ENCODE measurements at places on chromosomes 1 and 21. TPM values are rescaled to one million over a fixed set of nuclear protein-coding genes. Genes with fewer than 3 reads are reported as not detected.

DNA sequence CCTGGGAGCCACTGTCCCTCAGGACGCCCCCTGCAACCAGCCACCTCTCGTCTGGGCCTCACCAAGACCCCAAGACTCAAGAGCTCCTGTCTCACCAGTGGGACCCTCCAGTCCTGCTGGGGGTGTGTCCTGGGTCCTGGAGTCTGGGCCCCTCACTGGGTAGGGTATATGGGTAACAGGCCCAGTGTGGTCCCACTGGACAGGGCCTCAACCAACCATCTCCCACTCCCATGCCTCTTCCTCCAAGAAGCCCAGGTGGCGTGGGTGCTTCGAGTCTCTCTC lies 725 bp upstream of the VWA1 start:
- no peak overlapping the region for H3K27ac ChIP-seq
- peaks cover 11% of the 10 kb centered on the region for H3K4me1 ChIP-seq
- H3K36me3 ChIP-seq, result no peaks in the 10 kb centered on the region
- peaks cover 25% of the 10 kb centered on the region for H3K27me3 ChIP-seq
- DNase-seq, result no peak
- peak overlapping the region; percentile 50 for H3K4me3 ChIP-seq

- no peak overlapping the region for H3K4me3 ChIP-seq
- DNase-seq, result no peak
- no peaks in the 10 kb centered on the region for H3K4me1 ChIP-seq
- no peaks in the 10 kb centered on the region for H3K36me3 ChIP-seq
Observed at GRCh38 chr1:62712336-62713243, 24.4 kb upstream of the DOCK7 start.

- peak; percentile 60 for DNase-seq
- H3K4me3 ChIP-seq, result peak overlapping the region; percentile 24
- H3K27me3 ChIP-seq, result peaks cover 3% of the 10 kb centered on the region
- peaks cover 8% of the 10 kb centered on the region for H3K36me3 ChIP-seq
- H3K27ac ChIP-seq, result peak overlapping the region; percentile 76
Observed at GRCh38 chr1:247906504-247907047, 11.2 kb downstream of the OR2W3 start.

- H3K27ac ChIP-seq, result no peak overlapping the region
- no peaks in the 10 kb centered on the region for H3K27me3 ChIP-seq
- H3K36me3 ChIP-seq, result peaks cover 22% of the 10 kb centered on the region
- no peak for DNase-seq
- H3K4me1 ChIP-seq, result peaks cover 20% of the 10 kb centered on the region
Observed at GRCh38 chr1:67690411-67690810, 5.4 kb downstream of the GADD45A start.

DNA sequence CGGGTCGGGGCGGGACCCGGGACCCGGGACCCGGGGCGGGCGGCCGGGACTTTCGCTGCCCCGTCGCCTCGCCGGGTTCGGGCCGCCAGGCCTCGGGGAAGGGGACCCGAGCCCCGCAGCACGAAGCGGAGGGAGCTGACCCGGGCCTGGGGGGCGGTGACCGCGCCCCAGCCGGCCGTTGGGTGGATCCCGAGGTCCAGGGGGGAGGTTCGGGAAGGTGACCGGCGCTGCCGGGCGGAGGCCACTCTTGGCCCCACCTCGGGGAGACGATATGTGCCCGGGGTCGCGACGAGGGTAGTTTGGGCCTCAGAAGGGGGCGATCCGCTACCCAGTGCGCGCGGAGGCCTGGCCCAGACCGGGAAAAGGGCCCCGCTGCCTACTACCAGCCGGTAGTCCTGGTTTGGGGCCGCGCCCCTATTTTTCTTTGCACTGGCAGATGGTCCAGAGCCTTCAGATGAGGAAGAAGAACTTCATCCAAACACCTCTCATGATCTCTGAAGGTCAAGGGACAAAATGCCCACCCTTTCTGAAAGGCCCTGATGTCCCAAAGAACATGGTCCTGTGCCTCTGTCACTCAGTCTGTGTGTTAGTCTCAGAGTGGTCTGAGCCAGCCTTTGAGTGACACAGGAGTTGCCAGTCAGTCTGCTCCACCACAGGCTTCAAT lies 766 bp downstream of the AGO4 start:
- no peak overlapping the region for H3K27ac ChIP-seq
- peak overlapping the region; percentile 76 for H3K4me3 ChIP-seq
- peaks cover 1% of the 10 kb centered on the region for H3K36me3 ChIP-seq
- peaks cover 35% of the 10 kb centered on the region for H3K4me1 ChIP-seq
- no peaks in the 10 kb centered on the region for H3K27me3 ChIP-seq
- peak; percentile 48 for DNase-seq

DNA sequence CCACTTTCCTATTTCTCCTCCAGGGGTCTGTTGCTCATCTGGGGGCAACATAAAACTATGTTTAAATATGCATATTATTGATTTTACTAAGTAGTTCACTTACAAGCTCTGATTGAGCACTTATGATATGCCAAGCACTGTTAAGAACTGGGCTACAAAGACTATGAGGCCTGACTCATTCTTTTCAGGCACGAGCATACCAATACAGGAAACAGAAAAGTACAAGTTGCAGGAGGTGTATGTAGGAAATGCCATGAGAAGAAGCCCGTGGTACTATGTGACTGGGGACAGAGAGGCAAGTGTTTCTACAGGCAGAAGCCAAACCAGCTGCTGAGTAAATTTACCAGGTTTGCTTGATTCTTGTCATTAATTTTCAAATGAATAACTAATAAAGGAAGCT lies 120.4 kb upstream of the PTGFR start:
- no peak for DNase-seq
- H3K27me3 ChIP-seq, result peaks cover 4% of the 10 kb centered on the region
- H3K4me3 ChIP-seq, result no peak overlapping the region
- H3K4me1 ChIP-seq, result no peaks in the 10 kb centered on the region
- no peak overlapping the region for H3K27ac ChIP-seq
- H3K36me3 ChIP-seq, result no peaks in the 10 kb centered on the region

Gene THEM5
- total RNA-seq, result not detected

- H3K27ac ChIP-seq, result no peak overlapping the region
- H3K4me1 ChIP-seq, result no peaks in the 10 kb centered on the region
- peaks cover 16% of the 10 kb centered on the region for H3K27me3 ChIP-seq
- H3K36me3 ChIP-seq, result peaks cover 13% of the 10 kb centered on the region
- DNase-seq, result no peak
- no peak overlapping the region for H3K4me3 ChIP-seq
Observed at GRCh38 chr1:197139169-197139568, 7.3 kb downstream of the ASPM start.

- H3K4me3 ChIP-seq, result no peak overlapping the region
- H3K27ac ChIP-seq, result no peak overlapping the region
- H3K36me3 ChIP-seq, result peaks cover 2% of the 10 kb centered on the region
- no peak for DNase-seq
Observed at GRCh38 chr21:26007951-26008498, 162.5 kb downstream of the APP start.

DNA sequence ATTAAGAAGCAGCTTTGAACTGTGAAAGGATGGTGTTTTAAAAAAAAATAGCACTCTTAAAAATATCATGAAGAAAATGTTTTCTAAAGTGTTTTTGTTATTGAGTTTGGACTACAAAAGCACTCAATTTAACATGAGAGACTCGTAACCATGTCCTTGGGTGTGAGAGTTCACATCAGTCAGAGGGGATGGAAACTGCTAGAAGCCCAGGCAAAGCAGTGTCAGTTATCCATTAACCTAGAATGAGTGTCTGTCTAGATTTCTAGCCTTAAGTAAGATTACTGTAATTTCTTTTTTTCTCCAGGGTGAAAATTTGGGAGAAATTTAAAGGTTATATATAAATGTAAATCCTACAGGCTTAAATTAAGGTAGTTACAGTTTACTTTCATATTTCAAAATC lies 31.7 kb downstream of the SLC5A9 start:
- no peak overlapping the region for H3K27ac ChIP-seq
- no peak overlapping the region for H3K4me3 ChIP-seq
- no peak for DNase-seq

- no peaks in the 10 kb centered on the region for H3K4me1 ChIP-seq
- H3K36me3 ChIP-seq, result peaks cover 4% of the 10 kb centered on the region
- H3K27me3 ChIP-seq, result no peaks in the 10 kb centered on the region
- no peak for DNase-seq
- H3K27ac ChIP-seq, result no peak overlapping the region
- no peak overlapping the region for H3K4me3 ChIP-seq
Observed at GRCh38 chr1:15718199-15718601, 17.9 kb upstream of the SLC25A34 start.

Gene PADI3
- total RNA-seq, result not detected

DNA sequence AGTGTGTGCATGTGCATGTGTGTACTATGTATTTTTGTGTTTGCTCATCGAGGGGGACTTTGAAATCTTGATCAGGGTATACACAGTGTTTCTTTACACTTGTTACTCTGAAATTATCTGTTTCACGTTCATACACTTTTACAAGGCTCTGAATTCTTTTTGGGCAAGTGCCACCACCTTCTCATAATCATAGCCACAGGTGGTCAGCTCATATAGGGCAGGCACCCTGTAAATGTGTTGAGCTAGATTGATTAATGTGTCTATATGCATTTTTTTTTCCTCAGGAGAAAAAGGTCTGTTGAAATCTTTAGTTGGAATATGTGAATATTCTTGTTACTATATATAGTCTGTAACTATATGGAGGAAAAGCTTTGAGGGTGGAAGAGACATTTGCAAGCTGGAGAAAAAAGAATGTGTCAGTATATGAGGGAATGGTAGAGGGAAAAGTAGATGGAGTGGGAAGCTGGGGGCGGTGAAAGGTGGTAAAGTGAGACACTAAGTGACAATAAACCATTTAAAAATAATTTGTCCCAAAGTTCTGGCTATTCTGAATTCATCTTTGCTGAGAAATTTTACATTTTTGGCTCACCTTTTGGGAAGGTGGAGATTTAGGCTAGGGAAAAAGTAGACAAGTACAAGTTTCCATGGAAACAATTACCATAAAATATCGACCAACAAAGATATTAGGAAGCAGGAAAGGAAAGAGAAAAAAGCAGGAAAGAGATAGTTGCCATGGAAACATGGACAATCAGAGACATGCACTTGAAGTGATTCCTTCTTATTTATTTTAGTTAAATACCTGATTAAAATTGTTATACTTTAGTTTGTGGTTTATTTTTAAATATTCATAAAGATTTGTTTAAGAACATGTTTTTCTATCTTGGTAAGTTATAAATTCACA lies 277.5 kb downstream of the PDE4B start:
- no peak for DNase-seq
- H3K4me1 ChIP-seq, result no peaks in the 10 kb centered on the region
- H3K4me3 ChIP-seq, result no peak overlapping the region
- no peak overlapping the region for H3K27ac ChIP-seq

GRCh38 chr1:103448560-103448959 lies 76.9 kb upstream of the RNPC3 start:
- H3K27ac ChIP-seq, result no peak overlapping the region
- H3K4me1 ChIP-seq, result peaks cover 12% of the 10 kb centered on the region
- DNase-seq, result no peak

Gene GIPC2
- 0.10 TPM for total RNA-seq

DNA sequence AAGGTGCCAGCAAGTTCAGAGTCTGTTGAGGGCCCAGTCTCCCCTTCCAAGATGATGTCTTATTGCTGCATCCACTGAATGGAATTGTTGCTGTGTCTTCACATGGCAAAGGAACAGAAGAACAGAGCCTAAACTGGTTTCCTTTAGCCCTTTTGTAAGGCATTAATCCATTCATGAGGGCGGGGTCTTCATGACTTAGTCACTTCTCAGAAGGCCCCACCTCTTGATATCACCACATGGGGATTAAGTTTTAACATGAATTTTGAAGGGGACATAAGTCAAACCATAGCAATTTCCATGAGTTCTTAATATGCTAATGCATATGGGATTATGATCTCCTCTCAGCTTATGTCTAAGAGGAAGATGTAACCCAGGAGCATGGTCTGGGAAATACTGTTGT lies 182.9 kb downstream of the LRRC7 start:
- H3K4me1 ChIP-seq, result no peaks in the 10 kb centered on the region
- H3K4me3 ChIP-seq, result no peak overlapping the region
- no peak for DNase-seq
- no peaks in the 10 kb centered on the region for H3K36me3 ChIP-seq

Gene FHAD1
- total RNA-seq, result not detected

Gene ZNF648
- total RNA-seq, result not detected

Gene KRTAP21-2
- not detected for total RNA-seq

- peaks cover 3% of the 10 kb centered on the region for H3K36me3 ChIP-seq
- no peak overlapping the region for H3K27ac ChIP-seq
- DNase-seq, result peak; percentile 11
- peaks cover 4% of the 10 kb centered on the region for H3K4me1 ChIP-seq
- no peak overlapping the region for H3K4me3 ChIP-seq
Observed at GRCh38 chr1:84103197-84103992, 40.7 kb upstream of the PRKACB start.

Gene IGSF9
- not detected for total RNA-seq

GRCh38 chr1:213251972-213252371 lies 200.9 kb downstream of the RPS6KC1 start:
- no peak for DNase-seq
- H3K36me3 ChIP-seq, result peaks cover 4% of the 10 kb centered on the region
- no peak overlapping the region for H3K4me3 ChIP-seq
- no peaks in the 10 kb centered on the region for H3K27me3 ChIP-seq
- H3K27ac ChIP-seq, result no peak overlapping the region

Gene AP4B1
- total RNA-seq, result 40.2 TPM

DNA sequence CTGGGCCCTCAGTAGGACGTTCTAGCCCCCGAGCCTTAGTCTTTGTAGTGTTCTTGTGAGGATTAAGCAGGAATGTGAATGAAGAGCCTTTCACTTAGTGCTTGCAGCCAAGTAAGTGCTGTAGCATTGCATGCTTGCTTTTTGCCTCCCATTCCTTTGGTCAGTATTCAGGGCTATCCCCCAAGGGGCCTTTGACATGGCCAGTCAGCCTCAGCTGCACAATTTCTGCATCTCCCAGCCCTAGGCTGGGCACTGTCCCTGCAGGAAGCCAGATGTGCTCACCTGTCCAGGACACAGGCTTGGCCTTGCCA lies 30.5 kb downstream of the SOX13 start:
- H3K36me3 ChIP-seq, result peaks cover 1% of the 10 kb centered on the region
- no peak for DNase-seq
- peaks cover 19% of the 10 kb centered on the region for H3K4me1 ChIP-seq
- H3K27ac ChIP-seq, result no peak overlapping the region
- peaks cover 6% of the 10 kb centered on the region for H3K27me3 ChIP-seq
- H3K4me3 ChIP-seq, result no peak overlapping the region

- H3K27me3 ChIP-seq, result no peaks in the 10 kb centered on the region
- H3K4me3 ChIP-seq, result no peak overlapping the region
- H3K36me3 ChIP-seq, result no peaks in the 10 kb centered on the region
- no peaks in the 10 kb centered on the region for H3K4me1 ChIP-seq
- no peak overlapping the region for H3K27ac ChIP-seq
Observed at GRCh38 chr21:20570824-20571232, 427.4 kb upstream of the NCAM2 start.

DNA sequence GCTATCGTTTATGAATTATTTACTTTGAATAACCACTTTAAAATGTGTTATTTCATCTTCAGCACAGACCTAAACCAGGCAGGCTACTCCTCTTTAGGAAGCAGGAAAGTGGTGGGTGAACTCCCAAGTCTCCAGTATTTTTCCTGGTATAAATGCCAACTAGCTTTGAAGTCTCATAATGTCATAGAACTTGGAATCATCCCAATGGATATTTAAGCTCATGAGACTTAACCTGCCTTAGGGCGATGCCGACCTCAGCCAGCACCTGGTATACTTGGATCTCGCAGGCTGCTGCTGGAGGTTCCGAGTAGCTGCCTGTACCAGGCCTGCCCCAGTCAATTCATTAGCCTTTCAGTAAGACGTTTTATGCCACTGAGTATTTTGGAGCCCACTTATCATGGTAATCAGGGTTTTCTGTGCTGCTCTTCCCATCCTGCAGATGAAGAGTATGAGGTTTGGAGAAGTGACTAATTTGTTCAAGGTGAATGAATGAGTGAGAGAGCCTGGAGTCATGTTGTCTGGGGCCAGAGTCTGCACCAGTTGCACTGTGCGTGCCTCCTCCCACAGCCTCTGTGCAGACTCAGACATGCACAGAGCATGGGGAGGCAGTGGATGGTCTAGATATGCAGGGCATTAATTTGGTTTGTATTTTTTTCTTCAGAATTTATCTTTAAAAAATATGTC lies 34.9 kb downstream of the VANGL1 start:
- no peak overlapping the region for H3K4me3 ChIP-seq
- H3K27me3 ChIP-seq, result no peaks in the 10 kb centered on the region
- no peaks in the 10 kb centered on the region for H3K36me3 ChIP-seq
- DNase-seq, result no peak

All from activated naive CD4-positive, alpha-beta T cell treated with anti-CD3 and anti-CD28 coated beads for 36 hours (primary cell).